Tibial nerve (tissue), 4 donors: ENCODE measurements at places on chromosomes 3 and 15. TPM values are rescaled to one million over a fixed set of nuclear protein-coding genes. Genes with fewer than 3 reads are reported as not detected.

MAGEL2 gene
- 0.60 TPM for total RNA-seq

APBA2 gene
- total RNA-seq: 5.4 TPM

NISCH gene
- 192 TPM for total RNA-seq

GOLGA6L7 gene
- total RNA-seq: not detected

DNAH1 gene
- 12.0 TPM for total RNA-seq

VGLL3 gene
- total RNA-seq: 55.3 TPM

EHD4 gene
- 31.5 TPM for total RNA-seq

SI gene
- total RNA-seq: not detected

CLDN18 gene
- not detected for total RNA-seq

GP9 gene
- total RNA-seq: not detected

BTBD1 gene
- 79.8 TPM for total RNA-seq

CD200 gene
- 6.1 TPM for total RNA-seq

DNA sequence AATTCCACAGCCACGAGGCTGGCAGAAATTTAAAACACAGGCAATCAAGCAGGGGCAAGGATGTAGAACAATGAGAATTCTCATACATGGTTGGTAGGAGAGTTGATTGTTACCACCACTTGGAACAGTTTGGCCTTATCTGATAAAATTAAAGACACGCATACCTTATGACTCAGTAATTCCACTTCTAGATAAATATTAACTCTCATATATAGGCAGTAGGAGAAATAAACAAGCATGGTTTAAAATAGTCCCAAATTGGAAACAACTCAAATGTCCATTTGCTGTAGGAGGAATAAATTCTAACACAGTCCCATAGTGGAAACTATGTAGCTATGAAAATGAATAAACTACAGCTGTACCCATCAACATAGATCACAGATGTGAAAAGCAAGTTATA, 42.3 kb upstream of the USP3 start:
- DNase-seq: no peak
- H3K36me3 ChIP-seq: no peaks in the 10 kb centered on the region
- no peak overlapping the region for H3K4me3 ChIP-seq
- H3K4me1 ChIP-seq: peaks cover 8% of the 10 kb centered on the region

DNA sequence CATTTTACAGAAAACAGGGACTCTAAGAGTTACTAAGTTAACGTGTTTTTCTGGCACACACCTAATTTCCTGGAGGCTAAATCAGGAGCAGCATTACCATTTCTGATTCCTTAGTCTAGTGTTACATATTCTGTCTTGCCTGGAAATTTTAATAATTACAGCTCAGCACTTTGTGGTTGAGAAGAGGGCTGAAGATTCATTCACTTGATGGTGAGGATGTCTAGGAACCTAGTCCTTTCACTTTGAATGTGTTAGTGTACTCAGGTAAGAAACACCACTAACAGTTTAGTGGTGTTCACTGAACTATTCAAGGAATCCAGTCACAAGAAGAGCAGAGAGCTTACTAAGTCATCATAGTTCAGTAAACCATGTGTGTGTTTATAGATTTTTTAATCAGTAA, 102.8 kb downstream of the STT3B start:
- H3K36me3 ChIP-seq: peaks cover 33% of the 10 kb centered on the region
- H3K27me3 ChIP-seq: no peaks in the 10 kb centered on the region
- no peak overlapping the region for H3K27ac ChIP-seq

DNA sequence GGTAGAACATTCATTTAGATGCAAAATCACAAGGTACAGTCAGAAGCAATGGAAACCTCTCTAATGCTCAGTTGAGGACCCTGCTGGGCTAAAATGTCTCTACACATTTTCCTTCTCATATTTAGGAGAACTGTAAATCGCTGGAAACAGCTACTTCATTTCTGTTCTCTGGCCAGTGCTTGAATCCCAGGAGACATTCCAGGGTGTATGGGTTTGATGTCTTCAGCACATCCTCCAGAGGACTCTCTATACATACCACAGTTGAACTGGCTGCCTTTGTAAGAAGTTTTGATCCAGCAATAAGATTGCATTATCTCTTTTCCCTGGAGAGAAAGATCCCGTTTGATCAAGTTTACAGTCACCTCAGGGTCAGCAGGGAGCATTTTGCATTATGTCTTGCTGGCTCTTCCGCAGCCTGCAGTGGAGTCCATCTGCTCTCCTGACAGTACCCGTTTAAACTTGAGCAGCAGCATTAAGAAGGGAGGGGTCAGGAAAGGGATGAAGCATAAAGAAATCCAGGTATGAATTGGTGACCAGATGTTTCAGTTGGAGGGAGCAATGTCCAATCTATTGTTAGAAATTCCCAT, 676.0 kb downstream of the EPHA3 start:
- H3K27ac ChIP-seq: no peak overlapping the region
- H3K36me3 ChIP-seq: no peaks in the 10 kb centered on the region
- no peak overlapping the region for H3K4me3 ChIP-seq
- DNase-seq: no peak

- no peak overlapping the region for H3K27ac ChIP-seq
- no peaks in the 10 kb centered on the region for H3K27me3 ChIP-seq
- no peak overlapping the region for H3K4me3 ChIP-seq
- H3K4me1 ChIP-seq: no peaks in the 10 kb centered on the region
- no peak for DNase-seq
These were observed 325.9 kb downstream of the MECOM start for GRCh38 chr3:169337500-169338078.

- no peak overlapping the region for H3K27ac ChIP-seq
- no peaks in the 10 kb centered on the region for H3K27me3 ChIP-seq
- H3K36me3 ChIP-seq: peaks cover 26% of the 10 kb centered on the region
- H3K4me3 ChIP-seq: no peak overlapping the region
These were observed 49.7 kb downstream of the STARD5 start for GRCh38 chr15:81274255-81274654.

GRCh38 chr3:57810048-57810447, 53.9 kb downstream of the SLMAP start:
- H3K4me3 ChIP-seq: no peak overlapping the region
- H3K36me3 ChIP-seq: no peaks in the 10 kb centered on the region
- no peak for DNase-seq
- no peaks in the 10 kb centered on the region for H3K4me1 ChIP-seq
- no peak overlapping the region for H3K27ac ChIP-seq

DNA sequence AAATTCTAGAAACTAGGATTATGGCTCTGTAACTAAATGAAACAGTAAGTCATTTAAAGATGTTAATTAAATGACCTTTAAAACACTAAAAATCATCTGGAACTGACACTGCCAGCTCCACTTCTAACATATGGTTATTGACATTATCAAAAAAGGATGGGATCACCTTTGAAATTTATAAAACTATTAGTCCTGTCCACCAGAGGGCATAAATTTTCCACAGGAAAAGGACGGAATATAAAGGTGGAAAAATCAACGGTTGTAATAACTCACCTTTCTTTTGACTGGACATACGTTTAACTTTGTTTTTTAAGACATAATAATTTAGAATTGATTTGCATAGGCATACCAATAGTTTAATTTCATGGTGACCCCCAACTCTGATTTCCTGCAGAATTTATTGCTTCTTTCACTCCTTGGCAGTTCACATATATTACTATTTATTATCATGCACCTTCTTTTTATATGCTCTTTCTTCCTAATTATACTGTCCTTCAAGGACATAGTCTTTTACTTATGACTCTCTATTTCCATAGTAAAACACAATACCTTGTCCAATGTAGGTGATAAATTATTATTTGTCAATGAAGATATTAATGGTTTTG, 345.7 kb downstream of the CADM2 start:
- H3K27ac ChIP-seq: no peak overlapping the region
- no peak overlapping the region for H3K4me3 ChIP-seq
- no peaks in the 10 kb centered on the region for H3K36me3 ChIP-seq
- no peaks in the 10 kb centered on the region for H3K27me3 ChIP-seq
- no peak for DNase-seq

- DNase-seq: no peak
- H3K27ac ChIP-seq: no peak overlapping the region
- no peak overlapping the region for H3K4me3 ChIP-seq
- H3K4me1 ChIP-seq: no peaks in the 10 kb centered on the region
- no peaks in the 10 kb centered on the region for H3K36me3 ChIP-seq
These were observed 515.5 kb downstream of the CADM2 start for GRCh38 chr3:85474241-85474640.

GRCh38 chr3:177284383-177284881, 87.2 kb upstream of the TBL1XR1 start:
- H3K4me1 ChIP-seq: peaks cover 10% of the 10 kb centered on the region
- no peak overlapping the region for H3K4me3 ChIP-seq
- H3K27me3 ChIP-seq: no peaks in the 10 kb centered on the region
- H3K36me3 ChIP-seq: no peaks in the 10 kb centered on the region
- no peak overlapping the region for H3K27ac ChIP-seq

GRCh38 chr15:85671156-85671555, 123.6 kb downstream of the KLHL25 start:
- no peaks in the 10 kb centered on the region for H3K27me3 ChIP-seq
- H3K36me3 ChIP-seq: peaks cover 55% of the 10 kb centered on the region
- no peak overlapping the region for H3K4me3 ChIP-seq

DNA sequence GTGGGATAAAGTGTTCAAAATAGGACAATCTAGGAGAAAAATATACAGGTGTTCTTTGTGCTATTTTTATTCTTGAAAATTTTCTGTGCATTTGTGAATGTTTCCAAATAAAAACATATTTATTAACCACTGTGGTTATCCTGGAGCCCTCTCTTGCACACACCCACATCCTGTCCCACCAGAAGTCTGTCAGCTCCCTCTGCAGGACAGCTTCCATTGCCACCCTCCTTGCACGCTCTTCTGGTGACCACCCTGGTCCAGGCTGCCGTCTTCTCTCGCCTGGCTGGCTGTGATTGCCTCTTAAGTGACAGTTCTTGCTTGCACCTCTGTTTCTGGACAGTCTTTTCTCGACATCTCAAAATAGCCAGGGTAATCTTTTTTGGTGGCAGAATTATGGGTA, 394.0 kb downstream of the LRTM1 start:
- H3K4me3 ChIP-seq: no peak overlapping the region
- no peaks in the 10 kb centered on the region for H3K4me1 ChIP-seq
- H3K36me3 ChIP-seq: no peaks in the 10 kb centered on the region

DNA sequence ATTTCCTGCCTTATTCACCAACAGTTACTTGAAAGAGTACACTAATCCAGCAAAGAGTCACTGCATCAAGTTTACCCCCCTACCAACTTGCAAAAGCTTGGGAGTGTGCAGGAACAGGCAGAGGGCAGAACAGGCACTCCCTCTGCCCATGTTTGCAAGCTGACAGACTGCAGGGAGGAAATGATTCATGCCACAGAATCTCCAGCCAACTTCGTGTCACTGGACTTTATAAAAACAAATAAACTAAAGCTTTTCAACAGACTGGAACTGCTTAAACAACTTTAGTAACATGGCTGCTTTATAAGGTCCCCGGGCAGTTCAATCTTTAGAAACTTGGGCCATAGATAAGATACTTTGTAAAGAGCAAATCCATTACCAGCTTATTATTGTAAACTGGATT, 129.5 kb downstream of the THRB start:
- no peaks in the 10 kb centered on the region for H3K27me3 ChIP-seq
- no peak for DNase-seq
- H3K4me3 ChIP-seq: no peak overlapping the region
- H3K27ac ChIP-seq: no peak overlapping the region

DNA sequence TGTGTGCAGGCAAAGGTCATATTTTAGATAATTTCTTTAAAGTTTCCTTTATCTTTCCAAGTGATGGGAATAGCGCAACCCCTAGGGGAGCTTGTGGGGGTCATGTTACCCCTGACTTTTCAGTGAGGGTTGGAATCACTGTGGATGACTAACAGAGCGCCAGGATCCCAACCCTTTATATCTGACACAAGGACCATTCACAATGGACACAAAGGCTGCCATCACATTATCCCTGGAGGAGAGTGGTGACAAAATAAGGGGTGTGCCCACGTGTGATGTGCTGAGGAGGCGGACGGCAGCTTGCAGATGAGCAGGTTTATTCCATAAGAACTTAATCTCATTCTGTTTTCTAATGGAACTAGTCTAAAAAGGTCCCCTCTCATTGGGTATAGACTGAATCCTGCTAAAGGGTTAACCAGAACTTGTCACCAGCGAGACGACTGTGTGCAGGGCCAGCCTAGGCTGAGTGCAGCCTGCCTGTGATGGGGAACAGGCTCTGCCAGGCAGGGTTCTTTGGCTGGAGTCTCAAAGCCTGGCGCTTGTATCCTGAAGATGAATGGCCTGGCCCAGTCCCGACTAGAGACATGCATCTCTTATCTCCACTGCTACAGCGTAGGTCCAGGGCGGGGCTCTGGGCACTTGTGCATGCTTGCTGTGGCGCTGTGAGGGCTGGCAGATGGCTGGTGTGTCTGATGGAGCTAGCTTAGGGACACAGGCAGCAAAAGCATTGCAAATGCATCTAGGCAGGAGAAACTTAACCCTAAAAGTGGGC, 50.2 kb downstream of the CHDH start:
- H3K27ac ChIP-seq: no peak overlapping the region
- no peaks in the 10 kb centered on the region for H3K4me1 ChIP-seq
- H3K36me3 ChIP-seq: peaks cover 10% of the 10 kb centered on the region
- no peak overlapping the region for H3K4me3 ChIP-seq

GRCh38 chr3:126941721-126942270, 41.1 kb upstream of the PLXNA1 start:
- H3K36me3 ChIP-seq: no peaks in the 10 kb centered on the region
- DNase-seq: no peak
- peaks cover 15% of the 10 kb centered on the region for H3K4me1 ChIP-seq

- H3K27me3 ChIP-seq: no peaks in the 10 kb centered on the region
- H3K4me1 ChIP-seq: peaks cover 26% of the 10 kb centered on the region
- no peak for DNase-seq
These were observed 49.0 kb upstream of the SLC4A7 start for GRCh38 chr3:27533261-27533607.

- no peaks in the 10 kb centered on the region for H3K27me3 ChIP-seq
- no peaks in the 10 kb centered on the region for H3K36me3 ChIP-seq
- no peaks in the 10 kb centered on the region for H3K4me1 ChIP-seq
- DNase-seq: no peak
These were observed 37.8 kb downstream of the MYL3 start for GRCh38 chr3:46825450-46825849.

DNA sequence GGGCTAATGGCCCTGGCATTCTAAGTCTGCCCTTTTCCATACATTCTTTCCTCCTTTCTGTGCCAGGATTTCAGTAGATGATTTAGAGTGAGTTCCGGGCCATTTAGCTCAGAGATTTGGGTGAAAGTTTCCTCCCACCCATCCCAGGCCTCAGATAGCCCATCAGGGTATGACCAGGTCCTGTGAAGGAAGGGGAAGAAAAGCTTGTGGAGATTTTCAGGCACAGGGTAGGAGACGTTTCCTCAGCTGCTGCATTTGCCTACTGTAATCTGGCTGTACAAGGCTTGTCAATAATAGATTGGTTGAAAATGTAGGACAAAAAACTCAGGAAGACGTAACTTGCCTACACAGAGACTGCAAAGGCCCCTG, 63.2 kb upstream of the BCL6 start:
- H3K27me3 ChIP-seq: no peaks in the 10 kb centered on the region
- no peak for DNase-seq
- H3K4me3 ChIP-seq: no peak overlapping the region

- no peaks in the 10 kb centered on the region for H3K27me3 ChIP-seq
- no peak for DNase-seq
- H3K4me1 ChIP-seq: no peaks in the 10 kb centered on the region
- no peak overlapping the region for H3K4me3 ChIP-seq
These were observed 221.7 kb downstream of the CGGBP1 start for GRCh38 chr3:87837076-87837475.
